Bronchial smooth muscle cell (primary cell): ENCODE measurements at places on chromosomes 11 and 22. TPM values are rescaled to one million over a fixed set of nuclear protein-coding genes. Genes with fewer than 3 reads are reported as not detected.

Gene TBC1D22A
- 10.9 and 11.7 TPM in 2 replicates for total RNA-seq

Gene ST13
- 298 and 472 TPM in 2 replicates for total RNA-seq

Gene SCGB1C1
- not detected in 2 replicates for total RNA-seq

Gene CABP4
- total RNA-seq: not detected in 2 replicates

Gene OR52H1
- 0.60 and 0.63 TPM in 2 replicates for total RNA-seq

Gene MYH9
- total RNA-seq: 397 and 461 TPM in 2 replicates

Gene OR5P2
- not detected in 2 replicates for total RNA-seq

Gene UPK3A
- total RNA-seq: not detected in 2 replicates
